CD4-positive, alpha-beta T cell (primary cell): ENCODE measurements at places on chromosomes 2 and 18.

DNA sequence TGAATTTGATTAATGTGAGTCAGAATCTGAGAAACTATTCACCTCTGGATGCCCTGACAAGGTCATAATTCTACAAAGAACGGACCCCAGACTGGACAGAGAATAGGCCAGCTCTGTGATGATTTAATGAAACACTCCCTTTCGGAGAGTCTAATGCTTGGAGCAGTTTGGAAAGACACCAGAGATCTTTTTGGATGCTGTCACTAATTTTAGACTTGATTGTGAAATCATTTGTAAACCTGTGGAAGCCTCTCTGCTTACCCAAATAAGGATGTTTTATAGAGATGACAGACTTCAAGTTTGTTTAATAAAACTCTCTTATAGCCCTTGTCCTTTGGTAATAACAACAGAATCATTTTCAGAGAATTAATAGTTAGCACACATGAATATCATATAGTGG lies 83.5 kb downstream of the MYL12B start:
- no peak for DNase-seq

GRCh38 chr18:38572554-38573111 lies 1007.0 kb upstream of the CELF4 start:
- no peak for DNase-seq

- DNase-seq = no peak
Measured at GRCh38 chr2:7377916-7378569, 460.8 kb downstream of the RNF144A start.

DNA sequence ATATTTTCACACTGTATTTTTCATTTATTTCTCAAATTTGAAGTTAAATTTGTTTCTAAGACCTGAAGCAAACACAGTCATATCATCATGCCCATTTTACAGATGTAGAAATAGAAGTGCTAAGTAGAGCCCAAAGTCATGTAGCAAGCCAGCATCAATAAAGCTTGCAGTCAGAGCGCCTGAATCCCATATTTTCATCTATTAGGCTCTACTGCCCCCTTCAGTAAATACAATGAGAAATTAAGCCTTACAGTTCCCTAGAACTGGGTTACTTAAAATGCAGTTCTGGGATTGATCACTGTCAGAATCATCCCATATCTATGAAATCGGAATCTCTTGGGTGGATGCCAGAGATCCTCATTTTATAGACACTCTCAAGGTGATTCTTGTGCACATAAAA lies 419.9 kb downstream of the TGIF1 start:
- no peak for DNase-seq

DNA sequence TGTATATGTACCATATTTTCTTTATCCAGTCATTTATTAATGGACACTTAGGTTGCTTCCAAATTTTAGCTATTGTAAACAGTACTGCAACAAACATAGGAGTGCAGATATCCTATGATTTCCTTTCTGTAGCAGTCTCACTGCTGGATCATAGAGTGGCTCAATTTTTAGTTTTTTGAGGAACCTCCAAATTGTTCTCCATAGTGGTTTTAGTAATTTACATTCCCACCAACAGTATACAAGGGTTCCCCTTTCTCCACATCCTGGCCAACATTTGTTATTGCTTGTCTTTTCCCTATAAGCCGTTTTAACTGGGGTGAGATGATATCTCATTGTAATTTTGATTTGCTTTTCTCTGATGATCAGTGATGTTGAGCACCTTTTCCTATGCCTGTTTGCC lies 114.3 kb downstream of the TMEM17 start:
- no peak for DNase-seq

DNA sequence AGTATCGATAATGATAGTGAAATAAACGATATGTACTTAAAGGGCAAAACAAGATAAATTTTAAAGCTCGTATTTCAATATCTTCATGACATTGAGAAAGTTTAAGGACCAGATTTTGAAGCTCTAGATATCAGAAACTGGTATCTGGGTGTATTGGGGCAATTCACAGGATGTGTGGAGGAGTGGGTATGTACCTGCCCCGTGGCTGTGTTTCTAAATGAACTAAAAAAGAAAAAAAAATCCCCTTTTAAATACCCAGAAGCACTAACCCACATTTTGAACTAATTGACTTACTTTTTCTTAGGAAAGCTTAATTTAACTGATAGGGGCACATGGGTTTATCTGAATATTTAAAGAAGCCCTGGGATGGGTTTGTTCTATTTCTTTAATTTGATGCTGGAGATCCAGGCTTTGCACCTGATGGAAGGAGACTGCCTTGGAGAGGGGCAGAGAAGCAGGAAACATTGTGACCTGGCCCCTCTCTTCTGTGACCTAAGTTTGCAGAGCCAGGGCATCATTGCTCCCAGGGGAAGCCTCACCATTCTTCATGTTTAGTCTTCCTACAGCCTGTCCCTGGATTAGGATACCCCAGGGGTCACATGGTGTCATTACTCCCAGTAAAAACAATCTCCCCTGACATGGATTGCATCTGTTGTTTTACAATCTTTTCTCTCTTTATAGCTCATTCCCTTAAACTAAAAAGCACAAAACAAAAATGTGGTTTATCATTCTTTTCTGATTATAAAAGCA lies 7.6 kb upstream of the KCTD1 start:
- DNase-seq = no peak

DNA sequence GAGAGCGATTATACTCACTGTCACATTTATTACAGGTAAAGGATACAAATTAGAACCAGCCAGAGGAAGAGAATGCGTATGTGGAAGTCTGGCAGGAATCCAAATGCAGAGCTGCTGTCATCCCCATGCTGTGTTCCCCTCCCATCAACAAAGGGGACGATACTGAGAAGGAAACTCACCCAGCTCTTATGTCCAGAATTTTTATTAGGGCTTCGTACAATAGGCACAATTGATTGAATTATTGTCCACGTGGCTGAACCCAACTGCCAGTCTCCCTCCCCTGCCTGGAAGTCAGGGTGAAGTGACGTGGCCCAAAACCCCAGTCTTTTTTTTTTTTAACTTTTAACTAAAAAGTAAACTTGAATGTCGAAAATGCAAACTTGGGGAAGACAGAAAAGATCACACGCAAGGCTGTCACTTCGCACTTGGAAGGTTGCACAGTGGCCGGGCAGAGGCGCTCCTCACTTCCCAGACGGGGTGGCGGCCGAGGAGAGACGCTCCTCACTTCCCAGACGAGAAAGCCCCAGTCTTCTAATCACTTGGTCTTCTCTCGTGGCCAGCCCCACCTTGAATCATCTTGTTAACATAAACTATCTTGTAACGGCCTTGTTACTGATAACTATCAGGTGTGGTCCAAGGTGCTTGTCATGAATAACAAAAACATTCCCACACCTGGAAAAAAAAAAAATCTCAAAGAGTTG lies 40.0 kb upstream of the ITSN2 start:
- DNase-seq = no peak

DNA sequence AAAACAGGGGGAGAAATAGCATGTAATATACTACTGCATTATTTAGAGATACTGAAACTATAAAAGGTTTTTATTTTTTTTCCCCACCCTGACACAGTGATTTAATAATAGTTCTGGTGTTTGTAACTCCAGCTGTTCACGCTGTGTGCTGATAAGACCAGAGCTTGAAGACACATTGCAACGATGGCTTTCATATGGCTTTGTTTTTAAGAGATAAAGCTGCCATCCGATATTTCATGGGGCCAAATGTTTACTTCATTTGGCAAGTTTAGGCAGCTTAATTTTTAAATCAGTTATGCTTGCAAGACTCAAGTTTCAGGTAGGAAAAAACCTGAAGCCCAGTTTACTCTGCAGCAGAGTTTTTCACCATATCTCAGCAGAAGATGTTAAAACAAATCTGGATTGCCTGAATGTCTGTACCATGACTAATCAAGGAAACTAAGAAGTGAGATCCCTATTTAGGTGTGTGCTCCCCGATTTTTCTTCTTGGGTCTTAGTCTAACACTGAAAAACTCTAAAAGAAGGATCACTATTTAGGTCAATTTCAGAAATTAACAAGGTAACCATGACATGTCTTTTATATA lies 508.6 kb downstream of the PARD3B start:
- no peak for DNase-seq

- no peak for DNase-seq
Measured at GRCh38 chr2:191150230-191150599, 579 bp downstream of the STAT4 start.

GRCh38 chr2:12737297-12737696 lies 20.6 kb downstream of the TRIB2 start:
- no peak for DNase-seq

GRCh38 chr18:77086656-77087392 lies 45.8 kb downstream of the MBP start:
- DNase-seq = no peak

DNA sequence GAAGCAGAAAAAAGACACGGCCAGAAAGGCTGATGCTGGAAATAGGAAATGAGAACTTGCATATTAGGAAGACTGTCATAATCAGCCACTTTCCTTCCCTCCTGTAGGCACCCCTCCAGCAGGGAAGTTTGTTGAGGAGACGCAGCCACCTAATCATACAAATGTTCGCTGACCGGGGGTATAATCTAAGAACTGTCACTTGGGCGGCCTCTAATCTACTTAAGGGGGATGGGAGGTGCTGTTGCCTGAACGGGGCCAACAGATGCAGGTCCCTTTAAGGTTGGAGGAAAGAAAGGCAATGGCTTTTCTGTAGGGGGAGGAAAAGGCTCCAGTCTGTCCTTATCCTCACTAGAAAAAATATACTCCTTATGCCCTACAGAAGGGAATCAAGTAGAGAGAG lies 50.6 kb downstream of the DNAJC10 start:
- DNase-seq = no peak

DNA sequence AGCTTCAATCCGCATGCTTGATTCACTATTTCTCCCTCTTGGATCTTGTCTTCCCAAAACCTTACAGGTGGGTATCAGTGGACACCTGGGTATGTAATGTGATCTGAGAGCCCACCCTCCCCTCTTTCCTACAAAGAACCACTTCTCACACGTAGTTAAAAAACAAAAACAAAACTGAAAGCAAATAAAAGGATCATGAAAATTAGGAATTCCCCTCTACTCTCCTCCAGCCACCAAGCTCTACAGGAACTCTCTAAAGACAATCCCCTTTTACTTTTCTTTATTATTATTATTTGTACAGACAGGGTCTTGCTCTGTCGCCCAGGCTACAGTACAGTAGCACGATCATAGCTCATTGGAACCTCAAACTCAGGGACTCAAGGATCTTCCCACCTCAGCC lies 40.8 kb upstream of the MYO1B start:
- DNase-seq = no peak

- no peak for DNase-seq
Measured at GRCh38 chr2:72496479-72496878, 329.4 kb downstream of the EXOC6B start.

GRCh38 chr2:176675271-176675949 lies 406.2 kb downstream of the MTX2 start:
- DNase-seq = no peak

DNA sequence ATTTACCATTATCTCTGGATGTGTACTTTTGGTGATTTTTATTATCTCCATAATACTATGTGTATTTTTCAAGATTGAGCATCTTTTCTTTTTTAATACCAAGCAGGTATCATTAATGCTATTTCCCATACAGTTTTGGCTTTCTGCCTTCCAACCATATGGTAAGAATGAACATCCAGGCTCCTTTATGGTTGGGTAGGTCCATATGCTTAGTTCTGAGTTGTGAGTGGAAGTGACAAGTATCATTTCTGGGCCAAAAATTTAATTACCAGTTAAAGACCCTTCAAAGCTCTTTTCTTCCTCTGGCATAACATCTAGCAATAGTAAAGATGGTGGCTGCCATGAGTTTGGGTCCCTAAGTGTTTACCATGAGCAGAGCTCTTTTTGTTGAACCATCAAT lies 4.3 kb upstream of the RBM43 start:
- no peak for DNase-seq

- DNase-seq = no peak
Measured at GRCh38 chr2:67982956-67983355, 79.8 kb downstream of the C1D start.

GRCh38 chr2:203707530-203707929 lies 1.1 kb downstream of the CD28 start:
- peak; percentile 32 for DNase-seq

DNA sequence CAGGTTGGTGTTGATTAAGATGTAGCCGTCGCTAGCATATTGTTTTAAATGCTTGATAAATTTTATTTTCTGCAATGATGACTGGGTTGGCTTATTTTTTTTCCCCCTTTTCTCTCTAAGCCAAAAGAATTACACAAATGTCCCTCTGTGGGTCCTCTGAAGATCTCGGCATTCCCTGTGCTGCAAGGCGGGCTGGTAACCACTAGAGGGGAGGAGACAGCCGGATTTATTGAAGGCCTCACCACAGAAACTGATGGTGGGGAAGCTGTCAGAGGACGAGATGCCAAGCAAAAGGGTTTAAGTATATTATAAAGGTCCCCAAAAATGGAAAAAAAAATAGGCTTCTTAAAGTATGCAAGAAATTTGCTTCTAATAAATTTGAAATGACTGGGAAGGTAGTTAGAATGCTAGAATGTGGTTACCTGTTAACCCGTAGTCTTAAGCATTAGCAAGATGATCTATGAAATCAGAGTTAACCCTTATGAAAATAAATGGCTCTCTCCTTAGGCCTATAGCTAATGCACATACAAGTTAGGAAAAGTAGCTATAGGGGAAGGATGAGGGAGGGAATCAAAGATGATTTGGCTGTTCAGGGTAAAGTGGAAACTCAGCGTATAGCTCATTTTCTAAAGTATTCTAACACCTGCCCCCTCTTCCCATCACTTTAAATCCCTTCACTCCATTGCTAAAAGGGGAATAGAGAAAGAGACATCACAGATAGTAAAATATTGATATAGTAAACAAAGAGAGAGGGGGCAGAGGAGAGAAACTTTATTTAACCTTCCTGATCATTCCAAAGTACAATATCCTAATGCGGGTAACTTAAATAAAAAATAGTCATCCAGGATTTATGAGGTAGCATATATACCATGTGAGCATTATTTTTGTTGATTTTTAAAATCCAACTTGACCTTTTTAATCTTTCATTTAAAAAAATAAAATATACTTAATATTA lies 894.5 kb upstream of the POU3F3 start:
- DNase-seq = no peak

GRCh38 chr2:190584980-190585661 lies 50.6 kb upstream of the NEMP2 start:
- no peak for DNase-seq

- DNase-seq = no peak
Measured at GRCh38 chr2:61639721-61640120, 101.6 kb upstream of the XPO1 start.

DNA sequence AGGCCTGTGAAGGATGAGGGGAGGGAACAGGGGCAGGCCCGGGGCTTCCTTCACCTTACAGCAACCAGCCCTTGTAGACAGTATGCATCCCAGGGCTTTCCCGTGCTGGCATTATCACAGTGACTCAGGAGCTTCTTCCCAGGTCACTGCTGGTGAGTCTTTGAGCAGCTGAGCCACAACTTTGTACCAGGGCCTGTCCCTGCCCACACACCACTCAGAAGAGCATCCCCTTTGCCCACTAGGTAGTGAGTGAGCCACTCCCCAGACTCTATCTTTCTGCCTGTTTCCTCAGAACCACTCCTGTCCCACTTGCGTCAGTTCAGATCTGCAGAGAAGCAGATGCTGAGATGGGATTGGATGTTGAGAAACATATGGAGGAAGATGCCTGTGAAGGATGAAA lies 69.6 kb upstream of the ALPP start:
- no peak for DNase-seq
